ENCODE measurements at places on chromosomes 16 and 17. TPM values are rescaled to one million over a fixed set of nuclear protein-coding genes. Genes with fewer than 3 reads are reported as not detected.

Gene WNK4
- 0.40 TPM for total RNA-seq

GRCh38 chr17:38864636-38865398 is 5.0 kb upstream of the LASP1 start:
- DNase-seq: no peak

- no peak for DNase-seq
Observed at GRCh38 chr17:70493277-70493874, 324.0 kb downstream of the KCNJ2 start.

DNA sequence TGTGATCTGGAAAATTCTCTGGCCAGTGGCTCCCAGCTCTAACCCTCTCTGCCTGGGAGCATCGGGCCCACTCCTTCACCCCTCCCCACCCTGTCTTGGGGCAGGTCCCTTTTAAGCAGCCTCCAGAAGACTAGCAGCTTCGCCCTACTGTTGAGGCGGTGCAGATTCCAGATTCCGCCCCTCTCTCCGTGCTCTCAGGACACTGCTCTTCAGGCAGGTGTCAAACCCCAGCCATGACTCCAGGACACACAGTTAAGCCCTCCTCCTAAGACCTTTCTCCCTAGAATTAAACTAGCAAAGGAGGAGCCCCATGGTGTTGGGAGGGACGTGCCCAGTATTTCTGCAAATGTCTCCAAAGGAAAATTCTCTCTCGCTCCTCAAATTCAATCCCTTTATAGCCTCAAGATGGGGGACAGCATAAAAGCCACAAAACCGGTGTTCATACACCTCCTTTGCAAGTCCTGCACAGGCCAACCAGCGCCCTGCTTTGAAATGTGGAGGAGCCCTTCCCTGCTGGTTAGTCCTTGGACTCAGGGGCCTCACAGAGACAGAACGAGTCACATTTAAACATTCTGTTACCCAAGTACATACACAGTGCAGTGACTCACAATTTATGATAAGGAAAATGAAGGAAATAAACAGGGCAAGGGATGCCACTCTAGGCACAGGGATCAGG is 7.2 kb downstream of the LPO start:
- DNase-seq: no peak

GRCh38 chr16:87415441-87415840 is 23.3 kb downstream of the MAP1LC3B start:
- no peak for DNase-seq

Gene CNTD1
- not detected for total RNA-seq

DNA sequence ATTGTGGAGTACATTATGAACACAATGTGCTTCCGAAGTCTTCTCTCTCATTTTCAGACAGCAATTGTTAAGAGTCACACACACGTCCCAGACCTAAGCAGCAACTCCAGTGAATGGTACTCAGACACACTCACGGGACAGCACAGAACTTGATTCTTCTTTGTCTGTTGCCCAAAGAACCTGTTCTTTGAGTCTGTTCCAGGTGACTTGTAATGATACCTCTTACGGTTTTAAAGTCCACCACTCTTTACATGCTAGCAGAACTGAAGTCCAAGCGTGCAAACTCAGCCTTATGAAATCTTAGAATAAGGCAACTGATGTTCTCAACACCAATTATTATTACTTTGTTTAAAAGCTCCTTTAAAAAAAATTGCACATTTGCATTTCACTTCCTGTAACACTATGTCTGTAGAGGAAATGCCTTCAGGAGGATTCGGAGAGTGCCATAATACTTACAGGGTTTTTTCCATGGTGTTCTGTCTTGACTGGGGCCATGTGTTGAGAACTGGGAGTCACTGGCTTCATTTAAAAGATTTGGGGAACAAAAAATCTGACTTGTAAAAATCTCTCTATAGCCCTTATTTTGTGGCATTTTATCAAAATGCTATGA is 48.1 kb downstream of the MARF1 start:
- DNase-seq: no peak

Gene NPIPA7
- 4.9 TPM for total RNA-seq

- DNase-seq: no peak
Observed at GRCh38 chr17:70314096-70314495, 144.8 kb downstream of the KCNJ2 start.

Gene CDRT15
- not detected for total RNA-seq

DNA sequence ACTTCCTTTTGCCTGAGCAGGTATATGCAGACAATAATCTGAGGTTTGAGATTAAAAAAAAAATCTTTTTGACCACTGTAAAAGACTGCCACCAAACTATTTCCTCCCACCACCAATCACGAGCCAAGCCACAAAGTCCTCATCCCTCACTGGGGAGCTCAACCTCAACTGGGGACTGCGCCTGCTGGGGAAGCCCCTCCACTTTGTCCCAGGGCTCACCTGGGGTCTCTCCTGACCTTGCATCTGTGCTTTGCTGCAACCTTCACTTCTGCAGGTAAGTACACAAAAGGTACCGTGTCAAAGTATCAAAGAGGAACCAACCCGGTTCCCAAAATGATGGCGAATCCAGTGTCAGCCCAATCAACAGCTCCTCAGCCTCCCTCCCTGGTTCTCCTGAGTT is 35.5 kb downstream of the TLE7 start:
- DNase-seq: no peak

Gene OR2C1
- not detected for total RNA-seq

Gene KRT222
- not detected for total RNA-seq

Gene ITGA3
- 226 TPM for total RNA-seq

Gene SLC38A8
- total RNA-seq: not detected

Gene DLX3
- 25.1 TPM for total RNA-seq

Gene PLK1
- 4.6 TPM for total RNA-seq

GRCh38 chr17:60526726-60527125 is 684 bp upstream of the APPBP2 start:
- DNase-seq: no peak

- DNase-seq: no peak
Observed at GRCh38 chr16:27582883-27583282, 32.9 kb downstream of the KATNIP start.

DNA sequence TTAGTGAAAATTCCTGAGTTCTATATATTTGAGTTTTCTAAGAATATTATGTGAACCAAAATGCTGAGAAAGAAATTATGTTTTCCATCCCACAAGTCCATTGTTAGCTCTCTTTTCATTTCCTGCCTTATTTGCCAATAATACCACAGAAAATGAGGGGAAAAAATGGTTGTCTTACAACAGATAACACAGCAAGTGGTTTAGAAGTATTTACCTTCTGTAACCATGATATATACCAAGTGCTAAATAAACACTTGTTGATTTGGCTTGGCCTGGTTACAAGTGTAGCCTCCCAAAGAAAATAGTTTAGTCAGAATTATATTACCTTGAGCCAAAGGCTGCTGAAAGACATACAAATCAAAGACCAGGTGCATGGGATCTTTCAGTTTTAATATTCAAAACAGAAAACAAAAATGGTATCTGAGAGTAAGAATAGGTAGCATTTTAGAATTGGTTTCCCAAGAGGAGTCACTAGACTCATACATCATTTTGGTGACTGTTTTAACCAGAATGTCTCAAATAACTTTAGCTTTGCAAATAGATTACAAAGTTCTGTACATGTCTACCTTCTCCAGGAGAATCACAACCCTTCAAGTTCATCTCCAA is 439.8 kb upstream of the DYNLRB2 start:
- DNase-seq: no peak

Data from suprapubic skin (tissue), 4 donors.